ENCODE measurements at places on chromosomes 3 and 15.

DNA sequence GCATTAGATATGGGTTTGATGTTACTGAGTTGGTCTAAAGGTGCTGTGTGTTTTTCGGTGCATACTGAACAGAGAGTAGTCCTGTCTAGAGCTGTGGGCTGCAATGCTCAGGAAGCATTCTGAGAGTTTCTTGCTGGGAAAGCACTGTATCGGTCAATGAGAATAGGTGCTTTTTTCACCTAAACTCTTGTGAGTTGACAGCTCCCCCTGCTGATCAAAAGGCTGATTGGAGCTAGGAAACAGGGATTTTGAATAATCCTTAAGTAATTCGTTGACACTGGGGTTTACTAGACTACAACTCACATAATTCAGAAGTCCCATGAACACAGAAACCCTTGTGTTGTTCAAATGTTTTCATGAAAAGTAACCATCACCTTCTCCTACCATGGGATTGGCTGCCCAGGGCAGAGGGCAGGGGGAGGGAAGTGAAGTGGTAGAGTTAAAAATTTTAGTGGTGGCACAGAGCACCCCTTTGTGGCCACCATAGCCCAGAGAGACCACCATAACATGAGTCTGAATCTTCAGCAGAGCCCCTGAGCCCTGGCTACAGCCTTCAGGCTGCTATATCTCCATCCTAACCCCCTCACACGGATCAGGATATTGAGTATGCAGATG lies 13.0 kb upstream of the MANF start:
- DNase-seq = peak; percentile 68

DNA sequence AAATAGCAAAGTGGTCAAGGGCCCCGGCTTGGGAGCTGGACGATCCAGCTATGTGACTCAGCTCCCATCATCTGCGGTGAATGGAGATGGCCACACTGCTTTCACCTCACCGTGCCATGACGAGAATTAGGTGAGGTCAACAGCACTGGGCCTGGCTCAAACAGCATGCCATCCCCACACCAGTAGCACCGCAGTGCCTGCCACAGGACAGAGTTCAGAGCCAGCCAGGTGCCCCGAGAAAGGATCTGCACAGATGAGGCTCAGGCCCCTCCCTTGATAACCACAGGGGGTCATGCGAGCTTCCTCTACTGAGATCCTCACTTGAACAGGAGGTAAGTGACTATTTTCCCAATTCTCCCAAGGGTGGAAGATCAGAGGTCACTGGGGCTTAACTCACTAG lies 29.4 kb downstream of the ZXDC start:
- no peak for DNase-seq

DNA sequence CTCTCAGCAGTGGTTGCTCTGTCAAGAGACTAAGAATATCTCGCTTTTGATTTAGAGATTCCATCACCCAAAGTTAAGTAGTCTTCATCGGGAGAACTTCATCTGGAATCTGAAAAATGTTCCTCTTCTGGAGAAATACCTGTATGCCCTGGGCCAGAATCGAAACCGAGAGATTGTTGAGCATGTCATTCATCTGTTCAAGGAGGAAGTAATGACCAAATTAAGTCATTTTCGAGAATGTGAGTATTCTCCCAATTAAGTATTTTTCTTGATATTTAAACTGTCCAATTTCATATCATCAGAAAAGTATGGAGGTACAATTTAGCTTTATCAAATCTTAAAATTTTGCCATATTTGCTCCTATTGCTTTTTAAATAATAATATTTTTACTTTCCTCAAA lies 12.9 kb upstream of the PSMA4 start:
- no peak for DNase-seq

GRCh38 chr15:32682569-32682968 lies 35.2 kb upstream of the GREM1 start:
- DNase-seq = peak; percentile 82

DNA sequence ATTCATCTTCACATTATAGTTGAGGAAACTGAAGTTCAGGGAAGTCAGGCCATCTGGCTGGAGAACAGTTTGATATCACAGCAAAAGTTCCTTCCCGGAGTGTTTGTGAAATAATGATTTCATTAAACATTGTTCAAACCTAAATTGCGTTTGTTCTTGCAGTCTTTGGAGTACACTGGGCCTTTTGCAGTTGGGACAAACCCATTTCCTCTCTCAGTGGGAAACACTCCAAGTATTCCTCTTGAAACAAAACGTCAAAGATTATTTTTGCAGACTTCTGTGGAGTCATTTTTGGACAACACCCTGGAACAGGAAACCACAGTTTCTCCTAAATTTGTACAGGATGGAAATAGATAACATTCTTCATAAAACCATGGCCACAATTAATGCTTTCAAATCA lies 287.5 kb downstream of the PTPRG start:
- DNase-seq = no peak

DNA sequence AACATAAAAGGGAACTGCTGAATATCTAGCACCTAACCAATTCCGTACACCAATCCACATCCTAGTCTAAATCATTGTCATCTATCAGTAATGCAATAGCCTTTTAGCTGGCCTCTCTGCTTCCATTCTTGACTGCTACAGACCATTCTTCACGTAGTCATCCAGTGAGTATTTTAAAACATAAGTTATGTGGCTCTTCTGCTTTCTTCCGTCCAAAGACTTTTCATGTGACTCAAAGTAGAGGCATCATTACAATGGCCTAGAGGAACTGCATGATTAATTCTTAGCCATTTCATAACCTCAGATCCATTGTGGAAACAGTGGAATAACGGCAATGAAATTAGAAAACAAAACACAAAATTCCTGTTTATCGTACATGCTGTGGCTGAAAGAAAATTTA lies 88.9 kb upstream of the CBLB start:
- DNase-seq = peak; percentile 13

DNA sequence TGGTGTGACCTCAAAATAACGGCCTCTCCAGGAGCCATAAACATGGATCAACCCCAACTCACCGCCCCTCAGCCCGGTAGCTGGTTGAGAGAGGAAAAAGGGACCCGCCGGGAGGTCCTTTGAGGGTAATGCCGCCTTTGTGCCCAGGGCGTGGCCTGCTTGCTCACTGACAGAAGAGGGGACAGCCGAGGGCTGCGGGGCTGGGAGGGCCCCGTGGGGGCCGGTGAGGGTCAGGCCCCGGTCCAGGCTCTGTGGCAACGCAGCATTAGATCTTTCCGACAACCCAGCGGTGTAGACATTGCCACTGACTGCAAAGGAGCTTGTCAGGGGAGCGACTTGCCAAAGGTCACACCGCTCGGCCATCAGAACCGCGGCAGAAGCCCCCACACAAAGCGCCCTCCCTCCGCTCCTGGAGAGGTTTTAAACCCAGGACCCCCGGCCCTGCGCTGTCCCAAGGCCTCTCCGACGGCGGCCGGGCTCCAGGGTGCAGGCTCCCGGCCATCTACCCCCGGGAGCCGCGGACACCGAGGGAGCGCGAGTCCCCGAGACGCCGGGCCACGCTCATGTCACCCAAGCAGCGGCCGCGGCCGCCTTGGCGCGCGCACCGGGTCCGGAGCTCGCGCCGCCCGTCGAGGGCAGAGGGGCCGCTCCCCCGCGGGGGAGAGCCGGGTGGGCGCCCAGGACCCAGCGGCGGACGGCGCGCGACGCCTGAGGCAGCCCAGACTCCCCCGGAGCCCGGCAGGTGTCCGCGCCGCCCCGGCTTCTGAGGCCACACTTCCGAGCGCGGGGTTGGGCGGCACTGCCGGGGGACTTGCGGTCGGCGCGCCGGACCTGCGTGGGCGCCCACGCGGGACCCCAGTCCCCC lies 975 bp downstream of the PCSK6 start:
- DNase-seq = no peak

DNA sequence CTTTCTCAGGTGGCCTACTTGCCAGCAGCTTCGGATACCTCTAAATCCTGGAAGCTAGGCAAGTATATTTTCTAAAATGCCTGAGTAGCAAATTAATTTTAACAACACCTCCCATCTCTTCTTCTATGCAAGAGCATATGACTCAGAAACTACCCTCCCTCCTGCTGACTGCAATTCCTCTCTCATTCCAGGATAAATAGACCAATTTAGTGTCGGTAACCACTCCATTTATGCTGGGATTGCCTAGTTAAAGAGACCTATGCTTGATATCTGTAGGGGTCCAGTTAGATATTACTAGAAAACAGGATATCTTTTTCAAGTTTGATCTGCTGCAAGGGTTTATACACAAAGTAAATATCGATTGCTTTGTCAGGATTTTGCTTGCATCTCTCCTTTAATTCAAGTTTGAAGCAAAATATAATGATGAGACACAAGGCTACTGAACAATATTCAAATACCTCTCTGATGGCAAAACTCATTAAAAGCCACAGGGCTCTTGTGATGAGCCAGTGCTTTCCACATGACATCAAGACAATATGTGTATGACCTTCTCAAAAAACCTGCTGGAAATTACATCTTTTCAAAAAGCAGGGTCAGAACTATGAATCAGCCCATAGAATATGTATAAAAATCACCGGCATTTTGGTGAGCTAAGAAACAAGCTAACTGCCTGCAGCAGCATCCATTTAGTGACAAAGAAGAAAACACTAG lies 491.6 kb upstream of the NECTIN3 start:
- no peak for DNase-seq

GRCh38 chr3:31140470-31140869 lies 246.0 kb upstream of the GADL1 start:
- DNase-seq = no peak

GRCh38 chr3:170222647-170223541 lies 670 bp downstream of the PRKCI start:
- peak; percentile 41 for DNase-seq

DNA sequence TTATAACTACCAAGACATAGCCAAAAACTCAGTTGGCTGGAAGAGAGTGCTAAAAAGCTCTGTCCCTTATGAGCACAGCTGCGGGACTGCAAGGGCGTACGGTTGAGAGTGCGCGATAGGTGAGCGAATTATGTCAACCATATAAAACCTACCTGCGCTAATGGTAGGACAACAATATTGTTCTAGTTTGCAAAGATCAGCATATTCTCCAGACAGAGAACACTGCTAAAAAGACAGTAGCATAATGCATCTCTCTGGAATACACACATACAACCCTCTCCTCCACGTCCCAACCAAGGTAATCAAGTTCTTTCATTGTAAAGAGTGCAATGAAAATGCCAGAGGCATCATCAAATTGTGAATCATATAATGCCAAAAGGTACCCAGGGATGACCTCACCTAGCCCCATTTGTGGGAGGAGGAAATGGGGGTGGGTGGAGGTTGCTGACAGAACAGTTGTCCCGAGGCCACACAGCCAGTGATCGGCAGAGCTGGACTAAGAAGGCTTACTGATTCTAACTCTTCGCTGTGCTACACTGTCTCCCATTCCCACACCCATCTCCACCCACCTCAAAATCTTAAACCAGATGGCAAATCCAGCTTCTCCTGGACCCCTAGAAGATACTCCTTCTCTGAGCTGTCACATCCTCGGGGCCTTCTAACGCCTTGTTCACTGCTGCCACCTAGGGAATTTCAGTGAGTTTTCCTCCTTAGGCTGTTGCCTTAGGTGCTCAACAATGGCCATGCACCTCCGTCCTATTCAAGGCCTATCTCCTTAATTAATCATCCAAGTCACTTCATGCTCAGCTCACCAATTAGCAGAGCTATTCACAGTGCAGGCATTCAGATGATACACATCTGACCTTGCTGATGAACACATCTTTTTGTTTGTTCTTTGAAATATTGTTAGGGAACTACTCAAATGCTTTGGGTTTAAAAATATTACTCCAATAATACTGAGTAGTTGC lies 60.7 kb downstream of the RPL22L1 start:
- peak; percentile 57 for DNase-seq

GRCh38 chr15:67937153-67937761 lies 97.4 kb upstream of the RNU6-1 start:
- DNase-seq = no peak

GRCh38 chr3:69241769-69242168 lies 119.4 kb upstream of the LMOD3 start:
- DNase-seq = no peak

GRCh38 chr3:113878403-113878802 lies 39.8 kb downstream of the GRAMD1C start:
- no peak for DNase-seq

DNA sequence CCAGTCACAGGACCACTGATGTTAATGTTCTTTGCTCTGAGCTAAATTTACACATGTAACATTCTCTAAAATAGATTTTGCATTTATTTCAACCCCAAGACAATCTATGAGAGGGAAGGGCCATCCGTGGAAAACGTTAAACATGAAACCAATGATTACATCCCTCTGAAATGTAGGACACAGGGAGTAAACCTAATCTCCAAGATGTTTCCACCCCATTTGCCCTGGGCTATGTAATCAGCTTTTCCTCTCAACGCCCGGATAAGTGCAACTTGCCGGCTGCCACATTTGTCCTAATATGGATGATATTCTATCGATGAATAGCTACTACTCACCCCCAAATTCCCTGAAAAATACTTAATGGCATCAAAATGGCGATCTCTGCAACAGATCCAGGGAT lies 6.4 kb upstream of the FMN1 start:
- no peak for DNase-seq

All from AG08396 (cell line).